Sigmoid colon (tissue), 7 donors: ENCODE measurements at places on chromosomes 1 and 21. TPM values are rescaled to one million over a fixed set of nuclear protein-coding genes. Genes with fewer than 3 reads are reported as not detected.

GJB5 gene
- not detected for total RNA-seq

- H3K4me3 ChIP-seq = no peak overlapping the region
- no peaks in the 10 kb centered on the region for H3K27me3 ChIP-seq
- no peak overlapping the region for H3K27ac ChIP-seq
- H3K36me3 ChIP-seq = no peaks in the 10 kb centered on the region
- DNase-seq = no peak
Measured at GRCh38 chr1:240682859-240683242, 70.9 kb upstream of the GREM2 start.

GRCh38 chr21:15063814-15064575 is 805 bp downstream of the NRIP1 start:
- H3K27ac ChIP-seq = peak overlapping the region; percentile 96
- no peaks in the 10 kb centered on the region for H3K36me3 ChIP-seq
- H3K4me3 ChIP-seq = peak overlapping the region; percentile 96
- peaks cover 23% of the 10 kb centered on the region for H3K4me1 ChIP-seq
- no peaks in the 10 kb centered on the region for H3K27me3 ChIP-seq

DNA sequence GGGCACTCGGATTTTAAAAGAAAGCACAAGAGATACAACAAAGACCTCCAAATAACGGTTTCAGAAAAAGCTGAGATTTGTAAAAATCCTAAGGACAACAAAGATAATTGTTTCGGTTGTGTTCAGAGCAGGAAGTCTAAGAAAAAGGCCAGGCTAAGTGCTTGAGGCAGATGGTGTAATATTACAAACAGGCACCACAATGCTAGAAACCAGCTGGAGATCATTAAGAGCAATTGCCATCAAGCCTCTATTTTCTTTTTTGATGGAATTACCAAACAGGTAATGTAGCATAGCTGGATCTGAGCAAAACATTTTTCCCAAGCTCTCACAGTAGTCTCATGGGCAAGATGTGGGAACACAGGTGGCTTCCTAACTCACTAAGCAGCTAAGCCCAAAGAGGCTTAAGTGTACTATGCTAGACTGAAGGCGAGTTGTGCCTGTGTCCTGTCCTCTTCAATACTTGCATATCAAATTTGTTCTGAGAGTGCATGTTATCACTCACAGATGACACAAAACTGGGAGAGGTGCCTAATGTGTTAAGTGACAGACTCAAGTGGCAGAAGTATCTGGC is 161.6 kb downstream of the GLUL start:
- no peak overlapping the region for H3K4me3 ChIP-seq
- no peaks in the 10 kb centered on the region for H3K27me3 ChIP-seq
- H3K27ac ChIP-seq = no peak overlapping the region
- H3K4me1 ChIP-seq = no peaks in the 10 kb centered on the region
- no peak for DNase-seq
- H3K36me3 ChIP-seq = no peaks in the 10 kb centered on the region

DNA sequence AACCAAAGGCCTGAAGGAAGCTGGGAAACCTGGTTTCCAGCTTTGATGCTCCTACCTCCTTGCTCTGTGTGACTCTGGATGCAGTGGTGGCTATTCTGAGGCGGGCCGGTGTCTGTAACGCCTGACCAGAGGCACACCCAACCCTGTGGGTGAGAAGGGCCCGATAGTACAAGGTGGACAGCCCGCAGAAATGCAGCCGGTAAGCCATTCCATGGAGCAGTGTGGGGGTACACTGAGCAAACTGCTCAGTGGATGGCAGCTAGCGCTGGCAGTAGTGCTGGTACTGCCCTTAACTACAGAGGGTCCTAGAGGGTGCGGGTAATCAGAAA is 36.0 kb downstream of the AHDC1 start:
- no peaks in the 10 kb centered on the region for H3K27me3 ChIP-seq
- H3K27ac ChIP-seq = peak overlapping the region; percentile 98
- H3K4me3 ChIP-seq = peak overlapping the region; percentile 44
- no peaks in the 10 kb centered on the region for H3K36me3 ChIP-seq
- no peak for DNase-seq
